WERI-Rb-1 (cell line): ENCODE measurements at places on chromosomes 2 and 18.

DNA sequence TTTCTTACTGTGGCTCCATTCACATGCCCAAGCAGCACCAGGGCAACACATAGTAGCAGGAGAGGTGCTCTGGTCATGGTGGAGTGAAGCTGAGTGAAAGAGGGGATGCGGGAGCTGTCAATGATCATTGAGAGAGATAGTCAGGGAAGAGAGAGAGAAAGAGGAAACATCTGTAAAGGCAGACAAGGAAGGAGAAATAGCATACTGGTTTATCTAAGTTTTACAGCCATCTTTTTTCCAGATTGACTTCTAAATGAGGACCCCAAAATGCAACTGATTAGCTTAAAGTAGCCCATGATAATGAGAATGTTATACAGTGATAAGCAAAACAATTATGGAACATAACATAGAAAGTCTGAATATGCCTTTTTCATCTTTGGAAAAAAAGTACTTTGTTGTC is at the start of gene C2orf66:
TSS of gene C2orf66 (minus strand) at position 96 of the 400 bp plus-strand sequence. CDS start at position 77, 19 bp downstream.
- DNase-seq, result no peak

DNA sequence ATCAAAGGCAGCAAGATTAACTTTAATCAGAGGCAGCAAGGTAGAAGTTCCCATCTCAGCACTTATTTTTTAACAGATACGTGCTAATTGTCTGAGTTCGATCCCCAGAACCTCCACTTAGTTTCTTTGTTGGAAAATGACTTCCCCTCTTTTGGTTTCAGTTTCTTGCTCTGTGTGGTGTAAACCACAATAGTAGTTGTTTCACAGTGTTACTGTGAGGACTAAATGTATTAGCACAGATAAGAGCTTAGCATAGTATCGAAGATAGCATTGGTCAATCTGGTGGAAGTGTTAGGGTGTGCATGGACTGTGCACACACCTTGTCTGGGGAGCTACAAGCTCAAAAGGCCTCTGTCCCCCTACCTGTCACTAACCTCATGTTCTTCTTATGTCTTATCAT is 988.3 kb upstream of the GYPC start:
- DNase-seq, result no peak

GRCh38 chr2:205386109-205386508 is 296.2 kb upstream of the NRP2 start:
- no peak for DNase-seq

GRCh38 chr2:110669079-110669478 is 8.8 kb downstream of the BUB1 start:
- DNase-seq, result no peak

- no peak for DNase-seq
These were observed 175.7 kb upstream of the TANK start for GRCh38 chr2:160984426-160985077.

- no peak for DNase-seq
These were observed 5.4 kb upstream of the FAM124B start for GRCh38 chr2:224407241-224407701.

- no peak for DNase-seq
These were observed 630.3 kb upstream of the PKDCC start for GRCh38 chr2:41417511-41417910.

DNA sequence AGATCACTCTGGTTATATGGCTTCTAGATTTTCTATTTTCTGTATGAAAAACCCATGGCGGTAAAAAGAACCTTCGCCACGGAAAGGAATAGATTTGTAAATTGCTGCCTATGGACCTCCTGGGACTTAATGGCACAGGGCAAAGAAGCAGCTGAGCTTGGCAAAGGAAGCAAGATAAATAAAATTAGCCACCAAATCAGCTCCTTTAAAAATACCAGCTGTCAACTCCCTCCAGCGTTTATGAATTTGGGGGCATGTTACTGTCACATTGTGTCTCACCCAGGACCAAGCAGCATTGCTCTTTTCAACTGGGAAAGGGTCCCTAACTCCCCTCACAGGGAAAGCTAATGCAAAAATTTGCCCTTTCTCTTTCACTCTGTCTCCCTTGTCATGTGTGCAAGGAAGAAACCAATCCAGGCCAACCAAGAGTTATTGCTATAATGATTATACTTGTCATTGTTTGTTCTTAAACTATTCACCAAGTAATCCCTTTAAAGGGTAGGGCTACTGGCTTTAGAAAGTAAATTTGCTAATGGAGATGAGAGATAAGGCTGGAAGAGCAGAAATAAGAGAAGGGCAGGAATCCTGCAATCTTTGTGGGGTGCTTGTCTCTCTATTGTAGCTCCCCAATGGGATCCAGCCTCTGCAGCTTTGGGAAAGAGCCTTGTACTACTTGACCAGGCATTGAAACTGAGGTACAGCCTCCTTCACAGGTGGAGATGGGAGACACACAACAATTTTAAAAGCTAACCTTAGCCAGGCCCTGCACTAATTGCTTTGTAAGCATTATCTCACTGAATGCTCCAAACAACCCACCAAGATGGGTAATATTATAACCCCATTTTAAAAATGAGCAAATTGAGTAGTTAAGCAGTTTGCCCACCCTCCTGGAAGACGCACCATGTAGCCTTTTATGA is 119.1 kb upstream of the KLF7 start:
- no peak for DNase-seq

GRCh38 chr2:76953733-76954347 is 568.3 kb downstream of the LRRTM4 start:
- DNase-seq, result peak; percentile 69

DNA sequence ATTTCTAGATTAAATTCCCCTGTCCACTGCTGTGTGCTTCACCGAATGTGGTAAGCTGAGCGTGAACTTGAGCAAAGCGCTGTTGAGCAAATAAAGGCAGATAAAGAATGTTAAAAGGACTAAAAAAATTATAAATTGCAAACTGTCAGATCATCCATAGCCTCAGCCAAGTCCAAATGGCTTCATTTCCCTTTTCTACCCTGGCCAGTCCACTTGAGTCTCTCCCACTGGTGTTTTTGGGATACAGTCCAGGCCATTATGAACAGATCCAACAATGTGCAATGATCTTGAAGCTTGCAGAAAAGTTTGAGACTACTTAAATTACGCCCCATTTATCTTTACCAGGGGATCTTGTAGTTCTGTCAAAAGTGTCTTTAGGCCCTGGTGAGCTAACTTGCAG is 254.6 kb upstream of the PIK3C3 start:
- no peak for DNase-seq

DNA sequence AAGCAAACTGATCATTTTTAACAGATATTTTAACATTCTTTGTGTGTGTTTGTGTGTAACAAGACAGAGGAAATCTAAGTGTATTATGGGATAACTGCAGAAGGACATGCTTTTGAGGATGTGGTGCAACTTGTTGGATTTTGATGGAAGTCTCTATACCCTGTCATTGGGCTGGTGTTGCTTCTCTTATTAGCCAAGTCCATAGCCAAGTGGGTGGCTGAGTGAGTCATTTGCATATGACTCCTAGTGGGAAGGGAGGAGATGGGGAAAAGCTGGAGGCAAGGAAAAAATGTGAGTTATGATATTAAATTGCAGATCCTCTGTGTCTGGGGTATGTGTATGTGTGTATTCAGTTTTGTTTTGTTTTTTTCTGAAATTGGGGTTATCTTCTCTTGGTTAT is 879.9 kb downstream of the DCC start:
- DNase-seq, result no peak

- DNase-seq, result peak; percentile 78
These were observed 51.1 kb upstream of the ZNF236 start for GRCh38 chr18:76771192-76771799.

GRCh38 chr18:65221736-65222135 is 529.1 kb upstream of the CDH7 start:
- no peak for DNase-seq

DNA sequence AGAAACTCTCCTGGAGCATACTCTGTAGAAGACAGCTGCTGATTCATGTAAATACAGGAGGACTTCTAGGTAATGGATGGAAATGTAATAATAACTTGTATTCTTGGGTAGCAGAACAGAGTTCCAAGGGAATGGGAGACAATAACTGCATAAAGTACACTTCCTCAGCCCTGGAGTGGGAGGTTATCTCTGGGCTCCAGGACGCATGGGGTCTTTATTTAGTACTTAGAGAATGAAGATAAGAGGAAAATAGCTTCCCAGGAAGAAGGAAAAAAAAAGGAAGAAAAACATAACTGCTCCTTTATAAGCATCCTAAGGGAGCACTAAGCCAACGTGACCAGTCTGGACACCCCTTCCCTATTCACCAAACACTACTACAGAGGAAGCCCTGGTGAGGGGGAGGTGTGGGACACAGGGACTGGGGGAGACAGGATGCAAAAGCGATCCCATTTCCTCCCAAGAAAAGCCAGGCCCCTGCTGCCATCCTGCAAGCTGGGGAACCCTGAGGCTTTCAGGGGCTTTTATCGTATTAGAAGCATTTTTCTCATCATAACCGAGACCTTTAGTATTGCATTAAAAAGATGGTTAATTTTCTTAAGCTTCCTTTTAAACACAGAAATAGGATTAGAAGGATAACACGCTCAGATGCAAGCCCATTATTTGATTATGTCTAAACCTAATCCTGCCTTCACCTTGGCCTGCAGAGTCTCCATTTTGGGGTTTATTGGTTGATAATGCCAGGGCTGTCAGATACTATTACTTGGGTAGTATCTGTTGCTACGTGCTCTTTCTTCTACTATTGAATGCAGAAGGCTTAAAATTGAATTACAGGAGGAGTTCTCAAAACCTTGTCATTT is 78.5 kb downstream of the KLF7 start:
- peak; percentile 60 for DNase-seq

- no peak for DNase-seq
These were observed 211.3 kb downstream of the LOXHD1 start for GRCh38 chr18:46445522-46446313.

- no peak for DNase-seq
These were observed 35.5 kb downstream of the TMEFF2 start for GRCh38 chr2:192159208-192159607.

GRCh38 chr2:216299588-216299987 is 72.7 kb downstream of the MARCHF4 start:
- DNase-seq, result no peak

DNA sequence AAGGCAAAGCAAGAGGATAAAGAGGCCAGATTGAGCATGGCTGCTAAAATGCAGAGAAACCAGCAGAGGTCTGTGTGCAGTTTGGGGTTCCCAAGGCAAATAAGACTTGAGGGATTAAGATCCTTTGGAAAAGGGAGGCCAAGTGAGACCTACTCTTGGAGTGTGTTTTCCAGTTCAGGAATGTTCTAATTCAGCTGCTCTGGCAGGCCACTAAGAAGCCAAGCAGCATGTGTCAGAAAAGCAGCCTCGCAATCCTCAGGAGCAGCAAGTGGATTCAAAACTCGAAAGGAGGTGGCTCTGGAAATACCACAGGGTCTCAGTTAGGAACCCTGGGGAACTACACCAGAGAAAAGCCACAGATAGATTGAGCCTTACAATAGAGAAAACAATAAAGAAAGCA is 569.2 kb downstream of the METTL4 start:
- peak; percentile 8 for DNase-seq

DNA sequence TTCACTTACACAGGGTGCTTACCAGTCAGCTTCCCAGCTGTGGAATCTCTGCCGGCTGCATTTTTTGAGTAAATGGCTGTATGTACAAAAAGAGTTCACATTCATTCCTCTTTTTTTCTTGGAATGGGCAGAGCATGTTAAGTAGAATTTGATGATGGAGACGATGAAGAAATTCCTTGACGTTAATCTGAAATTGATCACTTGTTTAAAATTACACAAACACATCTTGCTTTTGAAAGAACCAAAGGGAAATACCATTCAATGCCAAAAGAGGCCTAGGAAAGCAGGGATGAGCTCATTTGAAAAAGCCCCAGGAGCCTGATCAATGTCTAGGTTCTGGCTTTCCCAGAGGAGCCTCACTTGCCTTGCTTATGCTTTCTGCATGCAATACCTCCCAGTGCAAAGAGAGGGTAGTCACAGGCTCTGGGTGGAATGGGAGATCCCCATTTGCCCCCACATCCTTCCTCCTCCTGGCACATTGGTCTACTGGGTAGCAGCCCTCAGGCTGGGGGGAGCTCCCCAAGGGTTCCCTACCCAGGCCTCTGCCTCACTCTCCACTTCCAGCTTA is 12.3 kb upstream of the SMAD7 start:
- DNase-seq, result no peak

DNA sequence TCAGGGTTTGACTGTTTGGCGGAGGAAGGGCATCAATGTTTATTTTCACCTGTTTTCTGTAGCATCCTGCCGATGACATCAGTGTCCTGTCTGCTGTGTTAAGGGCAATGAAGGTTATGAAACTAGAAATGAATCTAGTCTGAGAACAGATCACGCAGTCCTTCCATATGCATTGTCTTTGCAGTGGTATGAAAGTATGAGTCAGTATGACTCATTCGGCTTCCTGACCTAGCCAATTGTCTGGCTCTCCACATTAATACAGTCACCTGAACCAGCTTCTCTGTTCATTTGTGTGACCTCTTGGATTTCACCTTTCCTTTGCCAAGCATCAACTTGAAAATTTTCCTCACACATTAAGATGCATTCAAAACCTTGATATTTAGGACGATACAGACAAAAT is 353.8 kb downstream of the RND3 start:
- DNase-seq, result no peak
